Right lobe of liver (tissue), 6 donors: ENCODE measurements at places on chromosomes 16 and 17. TPM values are rescaled to one million over a fixed set of nuclear protein-coding genes. Genes with fewer than 3 reads are reported as not detected.

The HS3ST3B1 gene
- 22.5 TPM for total RNA-seq

GRCh38 chr16:49491771-49492761, 118.5 kb downstream of the C16orf78 start:
- peak; percentile 90 for DNase-seq

DNA sequence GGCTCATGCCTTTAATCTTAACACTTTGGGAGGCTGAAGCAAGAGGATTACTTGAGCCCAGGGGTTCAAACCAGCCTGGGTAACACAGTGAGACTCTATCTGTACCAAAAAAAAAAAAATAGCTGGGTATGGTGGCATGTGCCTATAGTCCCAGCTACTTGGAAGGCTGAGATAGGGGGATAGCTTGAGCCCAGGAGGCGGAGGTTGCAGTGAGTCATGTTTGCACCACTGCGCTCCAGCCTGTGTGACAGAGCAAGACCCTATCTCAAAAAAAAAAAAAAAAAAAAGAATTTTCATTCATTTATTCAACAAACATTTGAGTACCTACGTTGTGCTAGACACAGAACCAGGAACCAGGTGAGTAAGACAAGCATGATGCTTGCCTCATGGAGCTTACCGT, 73.6 kb upstream of the MRTFB start:
- DNase-seq: no peak

DNA sequence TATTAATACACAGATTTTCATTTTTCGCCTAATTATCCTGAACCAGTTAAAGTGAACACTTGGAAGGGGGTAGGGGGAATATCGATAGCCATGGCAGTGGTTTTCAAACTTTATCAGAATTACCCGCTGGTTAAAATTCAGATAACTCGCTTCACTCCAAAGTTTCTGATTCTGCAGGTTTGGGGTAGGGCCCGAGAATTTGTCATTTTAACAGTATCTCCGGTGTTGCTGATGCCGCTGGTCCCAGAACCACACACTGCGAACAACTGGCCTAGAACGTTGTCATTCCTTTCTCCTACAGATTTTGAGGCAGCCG, 313 bp upstream of the NSRP1 start:
- DNase-seq: no peak

DNA sequence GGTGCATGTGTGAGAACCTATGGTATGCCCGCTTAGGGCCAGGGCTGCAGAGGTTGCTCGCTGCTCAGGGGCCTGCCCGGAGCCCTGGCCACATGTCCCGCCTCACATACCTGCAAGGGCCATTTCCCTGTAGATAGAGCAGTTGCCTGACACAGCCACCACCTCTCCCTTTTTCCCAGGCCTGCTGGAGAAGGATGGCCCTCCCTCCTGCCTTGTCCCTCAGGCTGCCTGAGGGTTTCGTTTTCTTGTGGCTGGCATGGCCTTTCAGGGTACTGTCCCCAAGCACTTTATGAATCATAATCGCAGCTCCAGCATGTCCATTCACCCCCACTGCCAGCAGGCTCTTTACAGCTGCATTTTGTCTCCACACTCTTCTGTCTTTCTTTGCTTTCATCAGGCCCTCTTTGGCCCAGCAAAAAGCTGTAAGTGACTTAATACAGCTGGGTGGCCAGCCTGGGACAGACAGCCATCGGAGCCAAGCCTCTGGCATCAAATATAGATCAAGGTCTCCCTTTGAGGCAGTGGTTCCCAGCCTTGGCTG, 65.7 kb downstream of the MPRIP start:
- DNase-seq: peak; percentile 26

- DNase-seq: no peak
Observed at GRCh38 chr16:56709443-56710040, 20.4 kb upstream of the NUP93 start.

GRCh38 chr17:50564916-50565315, 4.4 kb downstream of the CACNA1G start:
- no peak for DNase-seq

The ARL5C gene
- not detected for total RNA-seq

- no peak for DNase-seq
Observed at GRCh38 chr17:78006338-78006737, 47.8 kb downstream of the TNRC6C start.

The ARHGDIG gene
- total RNA-seq: not detected

The NEK8 gene
- 1.6 TPM for total RNA-seq

The CCL13 gene
- not detected for total RNA-seq

GRCh38 chr16:4052801-4053293, 63.4 kb downstream of the ADCY9 start:
- DNase-seq: no peak

DNA sequence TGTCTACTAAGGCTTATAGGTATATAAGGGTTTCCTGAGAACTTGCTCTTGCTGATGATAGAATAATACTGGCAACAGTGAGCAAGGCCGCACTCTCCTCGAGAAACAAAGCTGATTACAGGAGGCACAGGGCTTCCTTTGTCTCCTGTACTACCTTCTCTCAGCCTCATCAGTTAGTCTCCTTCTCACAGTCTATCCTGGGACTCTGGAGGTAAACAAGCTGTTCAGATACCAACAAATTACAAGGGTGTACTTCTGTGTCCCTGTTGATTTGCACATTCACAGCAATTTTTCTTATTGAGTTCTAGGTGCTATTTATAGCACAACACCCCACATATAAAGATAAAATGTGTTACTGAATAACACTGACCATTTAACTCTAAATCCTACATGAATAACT, 98.7 kb downstream of the TRIM37 start:
- DNase-seq: no peak

The MT1E gene
- total RNA-seq: 1,350 TPM

The GAST gene
- not detected for total RNA-seq
